ENCODE measurements at places on chromosomes 7 and 10. TPM values are rescaled to one million over a fixed set of nuclear protein-coding genes. Genes with fewer than 3 reads are reported as not detected.

KCP gene
- 0.44 TPM for polyA plus RNA-seq

SEPHS1 gene
- polyA plus RNA-seq: 23.2 TPM

ATOH7 gene
- polyA plus RNA-seq: 0.01 TPM

FGL2 gene
- polyA plus RNA-seq: 4.5 TPM

LIPK gene
- not detected for polyA plus RNA-seq

DPCD gene
- polyA plus RNA-seq: 25.1 TPM

CPA2 gene
- 0.23 TPM for polyA plus RNA-seq

TMEM225B gene
- 0.37 TPM for polyA plus RNA-seq

DNA sequence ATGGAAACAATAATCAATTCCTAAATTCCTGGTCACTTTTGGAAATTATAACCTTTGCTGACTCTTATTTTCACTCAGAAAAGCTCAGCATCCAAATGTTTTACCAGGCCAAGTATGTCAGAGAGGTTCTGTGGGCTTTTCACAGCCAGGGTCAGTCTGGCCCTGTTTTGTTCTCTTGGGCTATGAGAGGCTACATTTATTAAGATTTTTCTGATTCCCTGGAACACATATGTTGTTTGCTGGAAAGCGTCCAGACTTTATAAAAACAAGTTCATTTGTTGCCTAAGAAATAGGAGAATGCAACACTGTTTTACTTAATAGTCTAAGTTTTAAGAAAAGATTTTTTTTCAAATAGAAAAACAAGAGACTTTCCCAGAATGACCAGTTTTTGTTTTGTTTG, 238.4 kb upstream of the PLXDC2 start:
- no peak for DNase-seq
- H3K27ac ChIP-seq: no peak overlapping the region
- H3K27me3 ChIP-seq: no peaks in the 10 kb centered on the region

DNA sequence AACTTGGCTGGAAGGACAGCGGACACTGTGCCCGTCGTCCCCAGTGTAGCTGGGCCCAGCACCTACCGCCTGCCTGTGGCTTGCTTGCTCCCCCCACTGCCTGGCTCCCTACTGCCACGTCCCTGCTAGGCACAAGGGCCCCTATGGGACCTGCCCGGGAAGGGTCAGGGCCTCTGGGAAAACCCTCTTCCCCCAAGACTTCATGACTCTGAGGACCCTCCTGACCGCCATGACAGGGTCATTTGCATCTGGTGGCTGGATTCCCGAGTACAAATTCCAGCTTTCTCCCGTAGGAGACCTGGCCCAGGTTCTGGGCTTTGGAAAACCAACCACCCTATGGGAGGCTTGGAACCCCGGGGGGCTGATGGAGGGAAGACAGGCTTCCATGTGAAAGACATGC, 1.4 kb upstream of the MMD2 start:
- no peaks in the 10 kb centered on the region for H3K4me1 ChIP-seq
- no peak overlapping the region for H3K27ac ChIP-seq
- peaks cover 68% of the 10 kb centered on the region for H3K27me3 ChIP-seq
- DNase-seq: no peak

DNA sequence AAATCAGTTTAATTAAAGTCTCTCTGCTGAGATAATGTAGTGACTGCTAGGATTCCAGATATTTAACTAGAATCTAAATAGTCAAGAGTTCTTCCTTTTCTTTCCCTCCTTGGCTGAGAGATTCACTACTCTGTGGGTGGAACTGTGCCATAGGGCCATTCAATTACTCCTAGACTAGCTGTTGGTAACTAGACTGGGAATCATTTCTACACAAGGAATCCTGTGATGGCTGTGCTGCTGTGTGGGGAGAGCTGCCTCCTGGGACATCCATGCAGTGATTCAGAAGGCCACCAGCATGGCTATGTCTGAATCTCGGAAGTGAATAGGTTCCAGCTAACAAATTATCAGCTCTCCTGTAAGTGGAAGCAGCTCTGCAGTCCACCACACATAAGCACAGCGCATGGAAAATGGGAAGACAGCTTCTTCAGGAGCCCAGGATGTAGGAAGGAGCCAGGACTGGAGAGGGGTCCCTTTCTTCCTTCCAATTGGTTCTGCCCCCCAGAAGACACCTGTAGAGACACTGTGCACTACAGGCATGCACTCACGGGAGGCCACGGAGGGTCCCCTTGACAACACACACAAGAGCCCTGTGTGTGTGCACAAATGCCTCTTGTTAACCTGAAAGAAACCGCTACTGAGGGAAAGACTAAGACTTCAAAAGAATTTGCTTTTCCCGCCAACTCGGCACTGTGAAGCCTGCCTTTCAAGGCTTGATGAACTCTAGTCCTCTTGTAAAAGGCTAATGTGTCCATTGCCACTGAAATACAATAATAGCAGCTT, 66.5 kb downstream of the SCRN1 start:
- H3K4me3 ChIP-seq: no peak overlapping the region
- no peak for DNase-seq
- H3K27ac ChIP-seq: no peak overlapping the region
- H3K27me3 ChIP-seq: no peaks in the 10 kb centered on the region
- H3K4me1 ChIP-seq: no peaks in the 10 kb centered on the region

- H3K27me3 ChIP-seq: no peaks in the 10 kb centered on the region
- H3K36me3 ChIP-seq: no peaks in the 10 kb centered on the region
- H3K4me3 ChIP-seq: no peak overlapping the region
Observed at GRCh38 chr10:98509745-98510144, 63.0 kb upstream of the HPS1 start.

- H3K36me3 ChIP-seq: no peaks in the 10 kb centered on the region
- H3K4me3 ChIP-seq: no peak overlapping the region
- no peak for DNase-seq
- no peaks in the 10 kb centered on the region for H3K4me1 ChIP-seq
- no peak overlapping the region for H3K27ac ChIP-seq
- H3K27me3 ChIP-seq: no peaks in the 10 kb centered on the region
Observed at GRCh38 chr10:124211921-124212320, 118.5 kb upstream of the CHST15 start.

- DNase-seq: no peak
- no peak overlapping the region for H3K4me3 ChIP-seq
- no peaks in the 10 kb centered on the region for H3K27me3 ChIP-seq
- H3K36me3 ChIP-seq: peaks cover 48% of the 10 kb centered on the region
- H3K27ac ChIP-seq: no peak overlapping the region
Observed at GRCh38 chr7:760006-760405, 32.9 kb upstream of the PRKAR1B start.

DNA sequence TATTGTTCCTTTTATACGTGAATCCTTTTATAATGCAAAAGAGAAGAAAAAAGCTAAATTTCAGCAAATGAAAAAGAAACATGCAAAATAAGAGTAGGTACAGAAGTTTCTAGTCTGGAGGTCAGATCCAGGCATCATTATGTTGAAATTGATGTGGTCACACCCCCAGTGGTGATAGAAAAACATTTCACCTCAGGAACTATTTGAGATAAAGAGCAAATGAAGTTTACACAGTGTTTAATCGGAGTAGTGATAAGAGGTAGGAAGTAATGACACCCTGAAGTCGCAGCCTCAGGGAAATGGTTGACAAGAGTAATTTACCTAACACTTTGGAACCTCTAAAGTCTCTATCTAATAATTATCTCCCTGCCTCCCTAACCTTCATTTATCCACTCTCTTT, 536.0 kb upstream of the STEAP1 start:
- no peak overlapping the region for H3K27ac ChIP-seq
- DNase-seq: no peak
- H3K4me3 ChIP-seq: no peak overlapping the region
- no peaks in the 10 kb centered on the region for H3K4me1 ChIP-seq
- no peaks in the 10 kb centered on the region for H3K27me3 ChIP-seq
- H3K36me3 ChIP-seq: no peaks in the 10 kb centered on the region

- peak overlapping the region; percentile 41 for H3K4me3 ChIP-seq
- peaks cover 44% of the 10 kb centered on the region for H3K4me1 ChIP-seq
- H3K27ac ChIP-seq: no peak overlapping the region
- H3K27me3 ChIP-seq: no peaks in the 10 kb centered on the region
- peak; percentile 65 for DNase-seq
Observed at GRCh38 chr10:133257489-133258065, 19.1 kb downstream of the ADAM8 start.

GRCh38 chr10:10364902-10365301, 652.8 kb upstream of the CELF2 start:
- H3K27me3 ChIP-seq: no peaks in the 10 kb centered on the region
- no peaks in the 10 kb centered on the region for H3K36me3 ChIP-seq
- no peak overlapping the region for H3K27ac ChIP-seq
- no peaks in the 10 kb centered on the region for H3K4me1 ChIP-seq
- no peak for DNase-seq
- H3K4me3 ChIP-seq: no peak overlapping the region

GRCh38 chr10:72016608-72017300, 52.6 kb downstream of the CHST3 start:
- H3K4me1 ChIP-seq: peaks cover 36% of the 10 kb centered on the region
- no peaks in the 10 kb centered on the region for H3K36me3 ChIP-seq
- H3K27ac ChIP-seq: peak overlapping the region; percentile 82
- H3K4me3 ChIP-seq: no peak overlapping the region
- no peaks in the 10 kb centered on the region for H3K27me3 ChIP-seq

- DNase-seq: no peak
- H3K36me3 ChIP-seq: no peaks in the 10 kb centered on the region
- H3K27ac ChIP-seq: no peak overlapping the region
- no peaks in the 10 kb centered on the region for H3K27me3 ChIP-seq
- no peaks in the 10 kb centered on the region for H3K4me1 ChIP-seq
Observed at GRCh38 chr10:108454224-108454623, 1289.7 kb upstream of the SORCS1 start.

DNA sequence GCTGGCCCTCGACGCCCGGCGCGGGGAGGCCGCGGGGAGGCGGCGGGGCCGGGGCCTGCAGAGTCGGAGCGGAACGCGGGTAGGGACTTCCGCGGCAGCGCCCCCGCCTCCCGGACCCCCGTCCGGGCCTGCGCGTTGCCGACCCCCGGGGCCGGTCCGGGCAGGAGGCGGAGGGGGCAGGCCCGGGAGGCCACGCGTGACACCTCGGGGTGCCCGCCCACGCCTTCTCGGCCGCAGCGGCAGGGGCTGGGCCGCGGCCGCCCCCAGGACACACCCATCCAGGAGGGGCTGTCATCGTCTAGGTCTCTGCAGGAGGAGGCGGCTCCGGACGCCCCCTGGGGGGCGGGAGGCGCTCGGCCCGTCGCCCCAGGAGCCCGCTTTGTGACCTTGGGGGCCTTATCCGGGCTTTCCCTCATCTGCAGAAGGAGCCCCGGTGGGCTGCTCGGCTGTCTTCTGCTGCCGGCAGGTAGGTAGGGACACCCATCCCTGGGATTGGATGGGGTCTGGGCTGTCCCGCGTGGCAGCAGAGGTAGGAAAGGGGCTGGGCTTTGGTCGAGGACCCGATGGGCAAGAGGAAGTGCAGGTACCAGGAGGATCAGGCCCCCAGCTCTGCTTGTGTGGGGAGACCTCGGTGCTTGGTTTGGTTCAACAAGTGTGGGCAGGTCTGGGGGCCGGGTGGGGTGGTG, 569 bp downstream of the ZNF316 start:
- H3K27ac ChIP-seq: peak overlapping the region; percentile 75
- peaks cover 23% of the 10 kb centered on the region for H3K4me1 ChIP-seq
- no peak for DNase-seq
- H3K36me3 ChIP-seq: peaks cover 26% of the 10 kb centered on the region
- H3K4me3 ChIP-seq: peak overlapping the region; percentile 97

GRCh38 chr7:42106562-42106961, 130.4 kb downstream of the GLI3 start:
- peaks cover 45% of the 10 kb centered on the region for H3K4me1 ChIP-seq
- no peaks in the 10 kb centered on the region for H3K27me3 ChIP-seq
- H3K27ac ChIP-seq: no peak overlapping the region
- no peak for DNase-seq

DNA sequence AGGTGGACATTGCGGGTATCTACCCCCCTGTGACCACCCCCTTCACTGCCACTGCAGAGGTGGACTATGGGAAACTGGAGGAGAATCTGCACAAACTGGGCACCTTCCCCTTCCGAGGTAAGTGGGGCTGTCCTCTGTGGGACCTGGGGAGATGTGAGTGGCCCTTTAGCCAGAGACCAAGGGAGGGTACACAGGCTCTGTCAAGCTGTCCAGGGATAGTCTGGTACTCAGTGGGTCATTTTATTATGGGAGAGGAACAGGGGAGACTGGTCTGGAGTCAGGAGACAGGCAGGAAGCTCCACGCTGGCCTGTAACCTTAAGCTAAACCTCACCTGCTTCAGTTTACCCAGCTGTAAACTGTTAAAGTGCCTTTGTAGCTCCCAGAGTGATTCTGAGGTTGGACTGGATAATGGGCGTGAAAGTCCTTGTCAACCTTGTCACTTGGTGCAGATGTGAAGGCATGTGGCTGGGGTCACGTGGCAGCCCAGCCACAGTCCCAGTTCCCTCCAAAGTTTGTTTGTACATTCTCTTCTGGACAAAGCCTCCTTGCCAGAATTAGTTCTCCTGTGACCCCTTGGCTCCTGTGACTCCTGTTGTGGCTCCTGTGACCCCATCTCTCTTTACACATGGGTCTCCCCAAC, 729 bp downstream of the HOGA1 start:
- H3K36me3 ChIP-seq: no peaks in the 10 kb centered on the region
- no peak overlapping the region for H3K4me3 ChIP-seq
- no peak for DNase-seq
- peak overlapping the region; percentile 86 for H3K27ac ChIP-seq
- peaks cover 36% of the 10 kb centered on the region for H3K4me1 ChIP-seq

DNA sequence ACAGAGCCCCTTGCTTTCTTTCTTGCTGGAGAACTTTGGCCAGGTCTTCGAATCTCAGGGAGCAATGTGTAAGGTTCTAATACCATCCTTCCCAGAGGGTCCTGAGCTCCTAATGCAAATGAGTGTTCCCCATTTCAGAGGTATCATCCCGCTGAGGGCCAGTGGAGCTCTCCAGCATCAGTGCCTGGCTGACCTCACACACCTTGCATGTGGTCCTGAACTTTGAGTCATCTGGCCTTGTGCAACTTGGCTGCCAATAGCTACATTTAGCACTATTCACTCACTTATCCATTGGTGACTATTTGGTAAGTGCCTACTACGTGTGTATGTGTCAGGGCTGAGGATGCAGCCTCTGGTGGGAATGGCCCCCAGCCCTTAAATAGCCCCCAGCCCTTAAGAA, 48.4 kb upstream of the HABP2 start:
- peaks cover 4% of the 10 kb centered on the region for H3K27me3 ChIP-seq
- no peaks in the 10 kb centered on the region for H3K4me1 ChIP-seq
- no peak overlapping the region for H3K27ac ChIP-seq
- no peaks in the 10 kb centered on the region for H3K36me3 ChIP-seq

- no peaks in the 10 kb centered on the region for H3K4me1 ChIP-seq
- no peak overlapping the region for H3K27ac ChIP-seq
- no peak overlapping the region for H3K4me3 ChIP-seq
- H3K36me3 ChIP-seq: peaks cover 57% of the 10 kb centered on the region
- DNase-seq: no peak
Observed at GRCh38 chr7:74527842-74528241, 74.1 kb downstream of the GTF2IRD1 start.

- no peak overlapping the region for H3K27ac ChIP-seq
- no peaks in the 10 kb centered on the region for H3K27me3 ChIP-seq
- H3K4me1 ChIP-seq: no peaks in the 10 kb centered on the region
- H3K4me3 ChIP-seq: no peak overlapping the region
- DNase-seq: no peak
Observed at GRCh38 chr10:35723059-35723458, 81.0 kb upstream of the FZD8 start.
